Neuronal stem cell (in vitro differentiated cells): ENCODE measurements at places on chromosomes 2 and 18.
A peak's percentile ranks its signal among the peaks of the same experiment; 100 is the strongest.

DNA sequence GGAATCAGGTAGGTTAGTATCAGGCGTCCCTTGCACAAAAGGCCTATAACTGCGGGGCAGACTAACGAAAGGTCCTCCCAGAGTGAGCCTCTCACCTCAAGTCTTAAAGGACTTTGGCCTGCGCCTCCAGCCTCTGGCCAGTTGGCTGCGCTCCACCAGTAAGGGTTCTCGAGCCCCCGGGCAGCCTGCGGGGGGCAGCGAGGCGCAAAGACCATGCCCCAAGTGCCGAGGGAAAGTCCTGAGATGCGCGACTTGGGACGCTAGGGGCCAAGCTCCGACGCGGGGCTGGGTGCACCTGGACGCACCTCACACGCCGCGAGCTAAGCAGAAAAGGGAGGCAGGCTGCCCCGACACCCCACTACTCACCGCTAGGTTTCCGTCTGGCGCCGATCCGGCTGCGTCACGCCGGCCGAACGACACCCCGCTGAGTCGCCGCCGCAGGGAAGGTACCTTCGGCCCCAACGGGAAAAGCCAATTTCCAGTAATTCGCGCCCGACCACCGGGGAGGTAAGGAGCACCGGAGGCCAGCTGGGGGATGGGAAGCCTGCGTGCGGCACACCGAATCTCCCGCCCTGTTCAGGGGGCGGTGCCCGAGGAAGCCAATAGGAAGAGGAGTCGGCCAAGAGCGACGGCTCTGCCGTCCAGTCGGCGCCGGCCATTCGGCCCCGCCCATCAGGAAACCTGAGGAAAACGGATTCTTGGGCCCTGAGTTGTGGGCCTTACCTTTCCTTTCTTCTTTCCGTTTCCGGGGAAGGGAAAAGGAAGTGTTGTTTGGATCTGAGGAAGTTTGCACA, at the start of gene ORC2:
TSS of gene ORC2 (minus strand) at position 537 of the 794 bp plus-strand sequence. CDS start 5,537 bp downstream, outside the sequence.
- peak; percentile 94 for DNase-seq

DNA sequence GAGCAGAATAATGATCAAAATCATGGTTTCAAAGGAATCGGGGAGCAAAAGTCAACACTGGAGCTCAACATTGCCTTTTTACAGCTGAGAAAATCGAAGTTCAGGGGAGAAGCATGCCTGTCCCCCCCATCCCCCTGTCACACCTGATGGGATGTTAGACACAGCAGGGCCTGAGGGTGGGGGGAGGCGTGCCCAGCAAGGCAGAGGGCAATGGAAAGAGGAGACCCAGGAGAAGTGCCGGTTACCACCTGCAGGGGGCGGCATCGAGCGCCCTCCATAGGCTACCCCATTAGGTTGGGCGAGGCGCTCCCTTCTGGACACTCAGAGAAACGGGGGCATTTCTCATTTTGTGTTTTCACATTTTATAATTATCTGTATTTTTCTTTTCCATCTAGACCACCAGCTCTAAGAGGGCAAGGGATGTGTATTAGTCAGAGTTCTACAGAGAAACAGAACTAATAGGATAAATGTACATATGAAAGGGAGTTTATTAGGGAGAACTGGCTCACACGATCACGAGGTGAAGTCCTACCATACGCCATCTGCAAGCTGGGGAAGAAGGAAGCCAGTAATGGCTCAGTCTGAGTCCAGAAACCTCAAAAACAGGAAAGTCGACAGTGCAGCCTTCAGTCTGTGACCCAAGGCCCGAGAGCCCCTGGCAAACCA, 271.3 kb downstream of the LRATD1 start:
- peak; percentile 18 for DNase-seq

- no peak for DNase-seq
Measured at GRCh38 chr2:88530081-88530480, 77.6 kb upstream of the FOXI3 start.

DNA sequence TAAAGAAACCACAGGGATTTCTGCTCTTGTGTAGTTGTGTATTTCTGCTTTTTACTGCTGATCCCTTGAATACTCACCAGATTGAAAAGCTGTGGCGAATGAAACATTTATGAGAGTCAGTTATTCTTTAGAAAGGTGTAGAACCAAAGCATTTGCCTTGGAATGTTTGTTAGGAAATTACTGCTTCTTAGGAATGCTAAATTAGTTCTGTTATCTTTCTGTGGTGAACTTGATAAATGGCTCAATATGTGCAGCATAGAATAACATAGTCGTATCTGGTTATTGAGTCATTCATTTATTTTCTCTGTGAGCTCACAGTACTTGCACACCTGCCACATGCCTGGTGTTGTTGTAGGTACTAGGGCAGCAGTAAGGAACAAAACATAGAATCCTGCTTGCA, 57.0 kb upstream of the FAM237A start:
- DNase-seq, result no peak

DNA sequence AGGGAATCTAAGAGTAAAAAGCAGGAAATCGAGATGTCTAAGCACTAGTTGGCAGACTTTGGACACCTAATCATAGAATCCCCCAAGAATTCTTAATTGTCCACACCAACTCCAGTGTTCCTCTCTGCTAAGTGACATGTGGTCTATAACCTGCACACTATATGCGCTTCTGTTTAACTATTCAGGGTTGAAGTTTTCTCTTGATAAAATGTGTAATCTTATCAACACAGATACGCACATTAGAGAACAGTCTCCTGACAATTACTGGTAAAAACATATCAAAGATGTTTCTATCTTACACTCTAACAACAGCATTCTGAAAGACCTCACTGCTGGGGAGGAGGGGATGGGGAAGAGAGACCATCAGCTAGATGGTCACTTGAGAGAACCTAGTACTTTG, 3.9 kb downstream of the ABCB11 start:
- no peak for DNase-seq

GRCh38 chr2:112096098-112096497, 41.0 kb downstream of the TMEM87B start:
- no peak for DNase-seq

- no peak for DNase-seq
Measured at GRCh38 chr2:122863532-122863931, 1108.1 kb downstream of the TSN start.

GRCh38 chr18:77977331-77977730, 727.7 kb downstream of the GALR1 start:
- no peak for DNase-seq

DNA sequence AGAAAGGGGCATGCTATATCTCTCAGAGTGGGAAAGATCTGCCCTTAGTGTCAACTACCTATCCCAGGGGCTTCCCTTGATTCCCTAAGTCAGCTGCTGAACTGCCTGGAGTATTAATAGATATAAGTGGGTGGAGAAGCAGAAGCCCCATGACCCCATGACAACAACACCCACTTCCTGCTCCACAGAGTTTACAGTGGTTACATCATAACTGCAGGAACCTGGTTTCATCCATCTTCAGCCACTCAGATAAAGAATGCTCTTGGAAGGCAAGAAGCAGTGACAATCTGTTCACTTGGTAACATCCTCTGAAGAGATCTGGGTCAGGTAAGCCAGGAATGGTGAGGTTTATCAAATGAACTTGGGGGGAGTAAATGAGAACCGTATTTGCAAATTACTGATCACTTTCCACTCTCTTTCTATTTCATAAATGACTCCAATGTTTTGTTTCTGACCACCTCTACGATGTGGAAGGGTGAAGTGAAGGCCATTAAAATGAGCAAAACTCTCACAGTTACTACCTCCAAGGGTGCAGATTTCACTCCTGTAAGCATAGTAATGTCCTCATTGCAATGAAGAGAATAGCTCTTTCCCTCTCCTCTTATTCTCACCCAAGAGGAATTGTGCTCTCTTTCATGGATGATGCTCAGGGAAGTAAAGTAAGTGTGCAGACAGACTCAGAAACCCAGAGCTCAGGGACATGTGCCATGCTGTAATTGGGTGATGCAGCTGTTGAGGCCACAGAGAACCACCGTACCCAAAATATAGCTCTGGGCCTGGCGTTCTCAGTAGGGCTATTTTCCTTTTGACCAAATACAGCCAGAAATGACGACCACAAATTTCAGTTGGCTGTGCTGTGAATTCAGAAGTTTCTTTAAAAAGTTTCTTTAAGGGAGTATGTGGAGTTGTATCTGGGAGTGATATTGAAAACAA, 192.8 kb upstream of the APCDD1 start:
- no peak for DNase-seq

- no peak for DNase-seq
Measured at GRCh38 chr2:164203131-164203530, 418.2 kb downstream of the GRB14 start.

DNA sequence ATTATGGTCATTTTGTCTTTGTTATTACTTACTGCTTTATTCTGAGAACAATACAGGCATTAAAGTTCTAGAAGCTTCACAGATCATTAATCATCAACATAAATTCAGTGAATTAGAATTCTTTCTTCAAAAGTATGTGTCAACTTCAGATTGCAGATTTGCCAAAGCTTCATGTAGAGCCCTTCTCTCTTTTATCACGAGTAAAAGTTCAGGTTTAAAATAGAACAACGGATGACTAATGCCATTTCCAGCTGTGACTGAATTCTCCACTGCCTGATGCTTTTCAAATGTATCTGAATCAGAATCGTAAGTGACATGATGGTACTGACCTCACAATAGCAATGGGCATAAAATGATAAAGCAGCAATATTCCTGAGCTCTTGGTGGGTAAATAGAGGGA, 116.0 kb downstream of the ABCA12 start:
- no peak for DNase-seq

- DNase-seq, result no peak
Measured at GRCh38 chr2:12665334-12665733, 51.4 kb upstream of the TRIB2 start.

GRCh38 chr2:209307161-209308001, 116.5 kb upstream of the MAP2 start:
- no peak for DNase-seq

GRCh38 chr2:231197706-231198290, 633 bp upstream of the ARMC9 start:
- no peak for DNase-seq
